ENCODE measurements at places on chromosomes 7 and 10.

GRCh38 chr10:46294641-46295220 lies 7.9 kb downstream of the ANTXRL start:
- no peak for DNase-seq

GRCh38 chr10:105391670-105392351 lies 750.7 kb downstream of the SORCS3 start:
- no peak for DNase-seq

- no peak for DNase-seq
These were observed 3.1 kb upstream of the ARPC1B start for GRCh38 chr7:99371376-99371920.

DNA sequence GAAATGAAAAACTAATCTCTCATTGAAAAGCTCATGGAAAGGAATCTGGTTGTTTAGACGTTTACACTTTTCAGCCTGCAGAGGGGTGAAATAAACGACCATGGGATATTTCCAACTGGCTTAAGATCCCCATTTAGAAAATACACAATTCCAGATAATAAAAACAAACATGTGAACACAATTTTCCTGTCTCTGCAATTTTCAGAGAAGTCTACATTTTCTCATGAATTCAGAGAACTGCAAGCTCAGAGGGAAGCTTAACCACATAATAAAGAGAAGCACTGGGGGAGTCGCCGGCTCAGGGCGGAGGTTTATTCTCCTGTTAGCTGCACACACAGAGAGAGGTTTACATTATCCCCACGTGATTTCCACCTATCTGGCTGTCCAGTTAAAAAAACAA lies 215.2 kb downstream of the FANK1 start:
- no peak for DNase-seq

DNA sequence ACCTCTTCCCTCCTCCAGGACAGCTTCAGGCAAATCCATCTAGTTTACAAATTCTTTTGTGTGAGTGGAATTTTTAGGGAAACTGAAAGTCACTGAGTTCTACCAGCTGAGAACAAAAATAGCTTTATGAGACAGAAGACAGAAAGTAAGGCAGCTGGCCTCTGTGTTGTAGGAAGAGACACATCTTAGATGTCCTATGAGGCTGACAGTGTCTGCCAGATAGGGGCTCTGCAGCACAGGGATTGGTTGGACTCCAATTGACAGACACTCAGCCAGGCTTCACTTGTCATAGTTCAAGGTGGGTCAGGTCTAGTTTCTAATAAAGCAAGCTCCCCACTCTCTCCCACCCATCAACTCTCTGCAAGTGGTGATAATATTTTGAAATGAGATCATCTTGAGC lies 574.9 kb downstream of the CCSER2 start:
- no peak for DNase-seq

DNA sequence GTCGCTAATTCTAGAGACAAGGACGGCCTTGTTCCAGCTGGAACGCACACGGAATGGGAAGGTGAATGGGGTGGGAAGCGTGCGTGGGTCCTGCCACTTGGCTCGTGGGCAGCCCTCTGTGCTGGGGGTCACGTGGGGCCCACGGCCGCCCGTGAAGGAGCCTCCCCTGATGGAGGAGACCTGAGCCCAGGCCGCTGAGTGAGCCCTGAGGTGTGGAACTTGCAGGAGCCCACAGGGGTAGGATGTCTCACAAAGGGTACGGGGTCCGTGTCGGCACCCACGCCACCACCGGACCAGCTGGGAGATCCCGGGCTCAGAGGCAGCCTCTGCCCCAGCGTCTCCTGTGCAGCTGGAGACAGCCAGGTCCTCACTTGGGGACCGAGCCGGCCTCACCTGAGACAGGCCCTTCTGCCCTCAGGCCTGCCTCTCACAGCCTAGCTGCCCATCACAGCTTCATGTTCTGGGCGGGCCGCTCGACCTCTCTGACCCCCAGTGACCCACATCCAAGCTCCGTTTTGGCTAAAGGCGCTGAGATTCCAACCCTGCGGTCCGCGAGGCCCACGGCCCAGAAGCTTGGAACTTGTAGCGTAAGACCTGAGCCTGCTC lies 84.8 kb downstream of the FOXL3 start:
- no peak for DNase-seq

DNA sequence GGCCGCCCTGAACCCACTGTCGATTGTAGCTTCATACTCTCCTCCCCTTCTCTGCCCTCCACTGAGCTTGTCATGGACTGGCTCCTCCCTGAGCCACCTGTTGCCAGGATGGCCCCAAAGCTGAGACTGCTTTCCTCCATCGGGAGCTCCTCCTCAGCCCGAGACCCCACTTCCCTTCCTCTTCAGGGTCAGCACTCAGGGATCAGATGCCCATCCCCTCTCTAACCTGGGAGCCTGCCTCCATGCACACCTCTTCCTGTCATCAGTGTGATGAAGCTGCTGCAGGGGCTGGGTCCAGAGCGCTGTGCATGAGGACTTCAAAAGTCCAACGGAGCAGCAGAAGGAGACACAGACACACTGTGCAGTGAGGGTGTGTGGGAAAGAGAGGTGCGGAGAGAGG lies 201.1 kb downstream of the WDR37 start:
- DNase-seq, result no peak

- DNase-seq, result no peak
These were observed 7.4 kb downstream of the MAT1A start for GRCh38 chr10:80281784-80282765.

- DNase-seq, result no peak
These were observed 255.3 kb downstream of the PTEN start for GRCh38 chr10:88118729-88119128.

DNA sequence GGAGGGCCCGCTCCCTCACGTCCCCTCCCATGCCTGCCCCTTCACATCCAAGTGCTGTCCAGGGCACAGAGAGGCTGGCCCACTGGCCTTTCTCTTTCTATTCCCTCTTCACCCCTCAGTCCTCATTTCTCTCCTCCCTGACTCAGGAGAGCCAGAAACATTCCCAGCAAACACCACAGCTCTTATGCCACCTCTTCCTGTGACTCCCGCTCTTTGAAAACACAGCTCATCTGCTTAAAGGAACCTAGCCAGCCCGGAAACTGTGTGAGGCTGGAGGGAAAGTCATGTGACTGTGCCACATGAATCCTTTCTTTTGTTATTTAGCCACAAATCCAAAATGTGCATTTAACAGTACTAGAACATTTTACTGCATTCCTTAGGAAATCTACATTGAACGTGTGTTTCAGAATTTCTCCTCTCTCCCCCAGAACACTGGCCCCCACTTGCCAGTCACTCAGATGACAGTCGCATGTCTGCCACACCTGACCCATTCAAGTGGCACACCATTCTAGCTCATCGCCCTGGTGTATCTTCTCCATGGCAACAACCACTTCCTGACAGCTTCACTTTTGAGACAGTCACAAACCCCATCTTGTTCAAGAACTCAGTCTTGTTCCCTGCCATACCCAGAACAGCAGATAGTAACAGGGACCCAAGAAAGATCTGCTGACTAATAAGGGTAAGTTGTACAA lies 42.8 kb downstream of the GRB10 start:
- peak; percentile 15 for DNase-seq

- DNase-seq, result no peak
These were observed 5.9 kb upstream of the IL6 start for GRCh38 chr7:22720791-22721786.

DNA sequence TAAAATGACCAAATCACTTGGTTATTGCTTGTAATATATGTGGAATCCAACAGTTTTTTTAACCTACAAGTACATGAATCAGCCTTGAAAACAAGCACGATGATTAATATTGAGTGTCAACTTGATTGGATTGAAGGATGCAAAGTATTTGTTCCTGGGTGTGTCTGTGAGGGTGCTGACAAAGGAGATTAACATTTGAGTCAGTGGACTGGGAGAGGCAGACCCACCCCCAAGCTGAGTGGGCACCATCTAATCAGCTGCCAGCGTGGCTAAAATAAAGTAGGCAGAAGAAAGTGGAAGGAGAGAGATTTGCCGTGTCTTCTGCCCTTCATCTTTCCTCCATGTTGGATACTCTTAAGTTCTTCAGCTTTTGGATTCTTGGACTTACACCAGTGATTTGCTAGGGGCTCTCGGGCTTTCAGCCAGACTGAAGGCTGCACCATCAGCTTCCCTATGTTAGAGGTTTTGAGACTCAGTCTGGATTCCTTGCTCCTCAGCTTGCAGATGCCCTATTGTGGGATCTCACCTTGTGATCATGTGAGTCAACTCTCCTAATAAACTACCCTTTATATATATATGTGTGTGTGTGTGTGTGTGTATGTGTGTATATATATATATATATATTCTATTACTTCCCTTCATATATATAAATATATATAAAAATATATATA lies 118.4 kb upstream of the WDR11 start:
- no peak for DNase-seq

- no peak for DNase-seq
These were observed 15.7 kb downstream of the NOLC1 start for GRCh38 chr10:102167861-102168260.

- no peak for DNase-seq
These were observed 260.8 kb upstream of the MBL2 start for GRCh38 chr10:53033396-53033795.

- DNase-seq, result no peak
These were observed 42.2 kb upstream of the A1CF start for GRCh38 chr10:50927522-50928189.

GRCh38 chr10:59839576-59839975 lies 66.8 kb downstream of the CCDC6 start:
- DNase-seq, result no peak

GRCh38 chr7:28570970-28571288 lies 158.6 kb downstream of the CREB5 start:
- DNase-seq, result no peak

- DNase-seq, result no peak
These were observed 33.8 kb upstream of the ICA1 start for GRCh38 chr7:8295638-8296361.

DNA sequence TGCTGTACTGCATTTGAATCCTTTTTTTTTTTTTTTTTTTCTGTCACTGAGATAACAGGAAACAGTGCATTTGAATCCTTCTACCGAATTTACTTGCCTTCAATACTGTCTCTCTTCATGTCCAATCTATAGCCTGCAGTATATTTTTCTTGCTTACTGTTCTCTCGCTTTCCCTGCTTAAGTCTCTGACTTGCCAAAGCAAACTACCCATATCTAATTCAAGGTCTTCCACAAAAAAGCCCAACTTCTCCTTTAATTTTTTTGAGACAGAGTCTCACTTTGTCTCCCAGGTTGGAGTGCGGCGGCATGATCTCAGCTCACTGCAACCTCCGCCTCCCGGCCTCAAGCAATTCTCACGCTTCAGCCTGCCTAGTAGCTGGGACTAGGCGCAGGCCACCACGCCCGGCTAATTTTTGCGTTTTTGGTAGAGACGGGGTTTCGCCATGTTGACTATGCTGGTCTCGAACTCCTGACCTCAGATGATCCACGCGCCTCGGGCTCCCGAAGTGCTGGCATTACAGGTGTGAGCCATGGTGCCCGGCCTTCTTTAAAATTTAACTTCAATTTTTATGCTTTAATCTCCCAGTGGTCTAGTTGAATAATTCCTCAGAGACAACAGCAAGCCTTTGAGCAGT lies 882 bp downstream of the PDCD11 start:
- DNase-seq, result no peak

GRCh38 chr7:110534241-110534931 lies 556.5 kb upstream of the LRRN3 start:
- no peak for DNase-seq

- no peak for DNase-seq
These were observed 79.3 kb upstream of the IL6 start for GRCh38 chr7:22647451-22648257.

- no peak for DNase-seq
These were observed 28.1 kb upstream of the GPR22 start for GRCh38 chr7:107441581-107442422.

- DNase-seq, result no peak
These were observed 153.8 kb upstream of the COL1A2 start for GRCh38 chr7:94240902-94241301.

GRCh38 chr7:44937426-44937825 lies 41.4 kb downstream of the MYO1G start:
- no peak for DNase-seq

DNA sequence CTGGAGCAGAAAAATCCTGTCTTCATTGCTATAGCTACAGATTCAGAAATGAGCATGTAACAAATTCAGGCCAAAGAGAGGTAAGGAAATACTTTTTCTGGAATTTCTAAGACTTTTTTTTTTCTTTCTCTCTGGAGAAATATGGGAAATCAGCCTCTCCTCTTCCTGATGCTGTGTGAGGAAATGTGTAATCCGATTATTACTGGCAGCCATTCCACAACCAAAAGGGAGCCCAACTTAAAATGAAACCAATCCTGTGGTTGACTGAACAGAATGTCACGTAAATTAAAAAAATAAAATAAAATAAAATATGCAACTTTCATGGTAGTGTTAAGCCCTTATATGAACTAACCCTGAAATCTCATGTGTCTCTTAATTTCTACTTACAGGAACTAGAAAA lies 10.7 kb upstream of the POT1 start:
- DNase-seq, result no peak

DNA sequence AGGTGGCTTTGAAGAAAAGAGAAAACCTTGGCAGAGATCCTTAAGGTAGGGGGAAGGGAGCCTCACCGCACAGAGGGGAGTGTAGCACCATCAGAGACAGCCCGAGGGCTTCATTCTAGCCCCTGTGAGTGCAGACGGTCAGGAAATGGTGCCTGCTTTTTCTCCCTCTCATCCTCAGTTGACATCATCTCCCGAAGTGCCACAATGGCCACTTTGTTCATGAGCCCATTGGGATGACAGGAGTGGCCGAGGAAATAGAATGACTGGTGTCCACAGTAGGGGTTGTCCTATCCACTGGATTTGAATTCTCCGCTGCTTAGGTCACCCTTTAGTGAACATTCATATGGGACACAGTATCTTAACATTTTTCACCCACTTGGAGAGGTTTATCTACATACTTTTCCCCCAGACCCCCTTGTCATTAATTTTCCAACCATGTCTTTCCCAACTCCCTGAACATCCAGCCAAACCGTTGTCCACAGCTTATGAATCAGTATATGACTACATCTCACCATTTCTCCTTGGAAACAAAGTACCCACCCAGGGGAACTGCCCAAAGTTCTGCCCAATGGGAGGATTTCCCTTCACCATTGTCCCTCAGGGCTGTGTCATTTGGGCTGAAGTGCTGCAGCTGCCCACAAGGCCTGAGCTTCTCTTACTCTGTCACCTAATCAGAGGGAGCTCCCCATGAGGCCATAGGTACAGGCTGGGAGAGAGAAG lies 108.8 kb downstream of the ADCY1 start:
- DNase-seq, result no peak

All from stimulated activated CD4-positive, alpha-beta T cell treated with anti-CD3 and anti-CD28 coated beads, Interleukin-12 subunit alpha, Interleukin-12 subunit beta, amount 100 ng/mL, for 24 hours (primary cell).